ENCODE measurements at places on chromosomes 16 and 17.
A peak's percentile ranks its signal among the peaks of the same experiment; 100 is the strongest.

- DNase-seq: peak; percentile 60
Observed at GRCh38 chr17:49496183-49496866, 1.2 kb downstream of the NGFR start.

DNA sequence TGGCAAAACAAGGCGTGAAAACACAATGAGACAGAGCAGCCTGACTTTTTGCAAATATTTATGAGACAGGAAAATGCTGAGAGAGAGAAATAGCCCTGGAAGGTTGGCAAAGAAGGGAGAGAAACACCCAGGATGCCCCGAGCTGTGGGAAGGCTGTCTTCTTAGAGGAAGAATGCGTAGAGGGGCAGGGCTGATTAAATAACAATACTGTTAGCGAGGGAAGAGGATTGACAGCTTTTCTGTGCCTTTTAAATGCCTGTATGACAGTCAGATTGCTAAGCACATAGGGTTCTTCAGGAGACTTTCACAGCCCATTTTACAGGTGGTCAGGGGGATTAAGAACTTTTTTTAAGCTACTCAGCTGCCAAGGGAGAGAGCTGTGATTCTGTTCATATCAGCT, 219.2 kb downstream of the SHISA9 start:
- DNase-seq: no peak

GRCh38 chr16:84288902-84289301, 5.8 kb upstream of the WFDC1 start:
- DNase-seq: no peak

- no peak for DNase-seq
Observed at GRCh38 chr17:58327363-58328194, 1.0 kb downstream of the TSPOAP1 start.

- DNase-seq: no peak
Observed at GRCh38 chr16:78836802-78837491, 737.5 kb downstream of the WWOX start.

- DNase-seq: no peak
Observed at GRCh38 chr17:63741143-63741407, 524 bp downstream of the STRADA start.

GRCh38 chr17:27349540-27350021, 55.7 kb downstream of the WSB1 start:
- DNase-seq: no peak

DNA sequence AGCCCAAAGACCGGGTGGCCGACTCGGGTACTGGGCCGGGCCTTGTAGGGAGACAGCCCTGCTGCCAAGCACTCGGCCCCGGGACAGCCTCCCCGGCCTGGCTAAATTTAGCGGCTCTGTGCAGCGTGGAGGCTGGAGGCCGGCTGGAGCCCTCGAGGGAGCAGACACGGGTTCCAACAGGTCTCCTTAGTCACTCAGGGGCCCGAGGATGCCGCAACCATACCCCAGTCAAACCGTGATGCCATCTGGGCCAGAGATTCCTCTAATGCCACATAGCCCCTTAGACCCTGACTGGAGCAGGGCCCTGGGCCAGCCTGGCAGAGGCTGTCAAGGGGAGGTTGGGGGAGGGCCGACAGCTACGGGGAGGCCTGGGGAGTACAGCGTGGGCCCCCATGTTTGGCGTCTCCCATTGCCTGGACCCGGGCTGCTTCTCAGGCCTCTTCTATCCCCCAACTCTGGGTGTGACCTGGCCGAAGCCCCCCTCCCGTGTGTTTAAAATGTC, 2.9 kb upstream of the P2RX1 start:
- DNase-seq: no peak

GRCh38 chr16:4749700-4750257, 15.4 kb downstream of the DNAAF8 start:
- no peak for DNase-seq

DNA sequence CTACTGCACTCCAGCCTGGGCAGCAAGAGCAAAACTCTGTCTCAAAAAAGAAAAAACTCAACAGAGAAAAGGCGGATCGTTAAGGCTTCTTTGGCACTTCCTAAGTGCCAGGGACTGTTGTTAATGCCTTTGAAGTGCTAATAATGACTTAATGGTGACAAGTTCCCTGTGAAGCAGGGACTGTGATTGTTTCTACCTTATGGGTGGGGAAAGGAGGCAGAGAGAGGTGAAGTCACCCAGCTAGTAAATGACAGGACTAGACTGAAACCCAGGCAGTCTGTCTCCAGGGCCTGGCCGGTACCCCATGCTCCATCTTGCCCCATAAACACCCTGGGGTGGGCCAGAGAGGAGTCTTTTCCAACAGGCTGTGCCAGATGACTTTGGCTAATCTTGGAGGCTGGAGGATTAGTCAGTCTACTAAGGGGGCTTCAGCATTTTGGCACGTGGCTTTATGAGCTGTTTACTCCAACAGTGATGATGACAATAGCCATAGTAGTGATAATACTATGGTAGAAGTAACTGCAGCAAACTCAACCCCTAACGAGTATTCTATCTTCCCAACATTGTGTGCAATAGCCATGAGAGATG, 26.9 kb downstream of the ABCC1 start:
- DNase-seq: no peak

GRCh38 chr17:40063187-40063771, 514 bp downstream of the THRA start:
- no peak for DNase-seq

- DNase-seq: peak; percentile 28
Observed at GRCh38 chr16:2969545-2970521, 685 bp downstream of the PAQR4 start.

GRCh38 chr17:59427425-59427921, 96.0 kb downstream of the YPEL2 start:
- DNase-seq: no peak

DNA sequence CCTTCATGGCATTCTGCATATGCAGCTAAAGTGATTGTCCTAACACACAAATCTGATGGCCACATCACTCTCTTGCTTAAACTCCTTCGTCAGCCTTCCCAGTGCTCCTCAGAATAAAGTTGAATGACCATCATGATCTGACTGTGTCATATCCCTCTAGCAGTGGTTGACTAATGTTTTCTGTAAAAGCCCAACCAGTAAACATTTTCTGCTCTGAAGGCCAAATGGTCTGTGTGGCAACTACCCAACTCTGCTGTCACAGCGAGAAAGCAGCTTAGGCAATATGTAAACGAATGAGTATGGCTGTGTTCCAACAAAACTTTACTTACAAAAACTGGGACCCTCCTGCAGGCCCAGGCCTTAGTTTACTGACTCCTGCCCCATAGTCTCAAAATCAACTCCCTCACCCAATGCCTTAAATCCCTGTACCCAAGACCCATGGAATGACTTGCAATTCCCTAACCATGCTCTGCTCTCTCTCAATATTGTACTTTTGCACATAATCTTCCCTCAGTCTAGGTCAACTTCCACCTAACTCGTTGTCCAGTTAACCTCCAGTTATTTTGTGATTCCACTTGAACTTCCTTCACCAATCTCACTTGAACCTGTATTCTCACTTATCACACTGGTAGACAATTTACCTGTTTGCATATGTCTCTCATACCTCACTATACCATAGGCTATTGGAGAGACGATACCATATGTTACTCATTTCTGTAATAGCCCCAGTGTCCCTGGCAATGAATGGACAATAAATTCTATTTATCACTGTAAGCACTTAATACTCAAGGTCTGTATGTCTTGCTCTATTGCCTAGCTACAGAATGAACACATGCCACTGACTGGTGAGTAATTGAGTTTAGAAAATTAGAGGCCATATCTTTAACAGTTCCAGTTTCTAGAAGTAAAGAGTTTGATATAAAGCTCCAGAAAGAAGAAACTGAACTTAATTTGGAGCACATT, 29.1 kb downstream of the TMEM100 start:
- no peak for DNase-seq

GRCh38 chr17:80663781-80664206, 119.2 kb downstream of the RPTOR start:
- peak; percentile 51 for DNase-seq

GRCh38 chr16:31525113-31525512, 2.6 kb upstream of the AHSP start:
- no peak for DNase-seq

- no peak for DNase-seq
Observed at GRCh38 chr17:15408803-15409202, 58.6 kb downstream of the CDRT4 start.

DNA sequence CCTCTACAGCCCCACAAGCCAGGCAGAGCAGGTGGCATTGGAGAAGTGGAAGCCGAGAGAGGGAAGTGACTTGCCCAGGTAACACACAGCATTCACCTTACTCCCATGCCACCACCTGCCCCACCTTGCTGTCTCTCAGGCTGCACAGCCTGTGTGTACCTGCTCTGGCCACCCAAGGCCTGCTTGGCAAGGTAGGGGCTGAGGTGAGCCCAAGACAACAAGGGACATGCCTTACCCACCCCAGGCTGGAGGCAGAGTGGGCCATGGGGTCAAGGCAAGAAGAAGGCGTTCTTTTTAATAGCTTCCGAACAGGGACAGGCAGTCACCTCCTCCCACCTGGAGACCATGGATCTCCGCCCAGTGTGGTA, 40.1 kb downstream of the IRX3 start:
- DNase-seq: no peak

GRCh38 chr17:70274255-70274654, 104.9 kb downstream of the KCNJ2 start:
- no peak for DNase-seq

DNA sequence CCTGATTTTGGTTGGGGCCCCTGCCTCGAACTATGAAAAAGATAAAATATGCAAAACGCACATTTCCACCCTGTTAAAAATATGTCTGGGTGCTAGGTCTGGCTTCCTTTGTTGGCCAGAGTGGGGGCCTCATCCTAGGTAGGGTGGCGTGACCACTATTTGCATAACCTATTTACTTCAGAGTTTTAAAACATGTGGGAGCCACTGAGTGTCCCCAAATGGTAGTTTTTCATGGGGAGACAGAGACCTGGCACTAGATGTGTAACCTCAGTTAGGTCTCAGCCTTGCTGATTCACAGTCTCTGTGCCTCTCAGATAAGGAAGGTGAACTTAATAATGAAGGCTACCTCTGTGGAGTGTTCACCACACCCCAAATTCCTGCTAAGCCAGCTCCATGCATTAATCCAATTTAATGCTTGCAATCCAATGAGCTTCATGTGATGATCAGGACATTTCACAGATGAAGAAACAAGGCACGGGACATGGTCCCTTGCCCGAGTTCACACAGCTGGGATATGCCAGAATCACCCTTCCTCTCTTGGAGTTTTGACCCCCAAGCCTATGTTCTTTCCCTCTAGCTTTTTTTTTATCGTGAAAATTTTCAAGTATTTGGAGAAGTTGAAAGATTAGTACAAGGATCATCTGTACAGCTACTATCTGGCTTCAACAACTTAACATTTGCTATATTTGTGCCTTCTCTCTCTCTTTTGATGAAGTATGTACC, 103.4 kb downstream of the IRF8 start:
- DNase-seq: no peak

DNA sequence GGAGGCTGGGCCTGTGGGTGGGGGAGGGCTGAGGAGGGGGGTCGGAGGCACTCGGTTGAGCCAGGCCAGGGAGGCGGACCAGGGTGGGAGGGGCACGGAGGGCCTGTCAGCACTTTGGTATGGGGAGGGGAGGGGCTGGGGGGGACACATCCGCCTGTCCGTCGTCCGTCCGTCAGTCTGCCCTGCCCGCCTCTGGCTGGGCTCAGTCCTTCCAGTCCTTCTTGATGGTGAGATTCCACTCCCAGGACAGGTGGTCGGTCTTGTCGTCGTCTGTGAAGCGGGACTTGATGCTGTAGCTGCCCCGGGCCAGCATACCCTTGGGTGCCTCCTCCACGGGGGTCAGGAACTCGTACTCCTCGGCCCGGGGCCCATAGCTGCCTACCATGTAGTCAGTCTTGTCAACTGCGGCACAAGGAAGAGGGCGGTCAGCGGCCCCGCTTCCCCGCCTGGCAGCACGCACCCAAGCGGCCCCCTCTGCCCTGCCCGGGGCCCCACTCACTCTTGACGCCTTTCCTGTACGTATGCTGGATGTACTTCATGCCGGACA, 2.4 kb downstream of the ARHGDIA start:
- DNase-seq: no peak

- no peak for DNase-seq
Observed at GRCh38 chr16:57906382-57907316, 64.3 kb downstream of the CNGB1 start.

DNA sequence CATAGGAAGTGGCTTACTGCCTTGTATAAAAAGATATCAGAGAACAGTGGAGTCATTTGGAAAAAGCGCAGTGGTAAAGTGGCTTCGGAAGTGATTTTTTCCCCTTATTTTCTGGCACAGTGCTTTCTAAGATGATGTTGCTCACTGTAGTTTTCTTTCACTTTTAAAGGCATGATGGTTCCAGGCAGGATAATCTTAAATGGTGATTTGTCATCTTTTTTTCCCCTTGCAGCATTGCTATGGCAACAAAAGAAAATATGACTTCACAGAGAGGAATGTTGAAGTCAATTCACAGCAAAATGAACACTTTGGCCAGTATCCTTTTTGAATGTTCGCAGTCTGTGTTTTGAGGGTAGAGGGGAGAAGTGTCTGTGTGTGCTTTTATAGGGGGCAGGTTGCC, 42.5 kb downstream of the GOSR1 start:
- no peak for DNase-seq

DNA sequence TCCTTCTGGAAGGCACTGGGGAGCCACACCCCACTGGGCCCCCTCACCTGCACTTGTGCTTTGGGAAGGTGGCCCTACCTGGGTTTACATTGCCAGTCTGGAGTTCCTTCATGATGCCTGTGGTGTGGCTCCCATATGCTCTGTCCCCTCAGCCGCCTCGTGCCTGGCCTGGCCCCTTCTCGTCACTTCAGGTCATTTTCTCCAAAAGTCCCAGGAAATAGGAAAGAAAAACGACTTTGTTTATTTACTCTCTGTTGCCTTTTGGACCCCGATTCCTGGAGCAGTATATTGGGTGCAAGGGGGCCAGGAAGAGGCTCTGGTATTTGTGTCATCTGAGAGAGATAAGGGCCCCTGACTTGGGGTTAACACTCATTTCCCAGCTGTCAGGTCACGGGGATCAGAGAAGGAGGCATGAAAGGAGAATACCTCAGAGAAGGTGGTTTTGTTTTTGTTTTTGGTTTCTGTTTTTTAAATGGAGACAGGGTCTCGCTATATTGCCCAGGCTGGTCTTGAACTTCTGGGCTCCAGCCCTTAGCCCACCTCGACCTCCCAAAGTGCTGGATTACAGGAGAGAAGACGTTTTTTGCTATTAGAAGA, 4.7 kb downstream of the SOCS3 start:
- peak; percentile 43 for DNase-seq

- no peak for DNase-seq
Observed at GRCh38 chr17:28928061-28928460, 23.3 kb downstream of the PHF12 start.

GRCh38 chr17:79509008-79509407, 101.8 kb downstream of the RBFOX3 start:
- DNase-seq: no peak

Data from stimulated activated naive CD4-positive, alpha-beta T cell (primary cell).